Anterior cingulate cortex (tissue), 58 donors: ENCODE measurements at places on chromosomes 12 and 14.

GRCh38 chr12:49212572-49212971 is 23.7 kb upstream of the TUBA1A start:
- no peak for DNase-seq

DNA sequence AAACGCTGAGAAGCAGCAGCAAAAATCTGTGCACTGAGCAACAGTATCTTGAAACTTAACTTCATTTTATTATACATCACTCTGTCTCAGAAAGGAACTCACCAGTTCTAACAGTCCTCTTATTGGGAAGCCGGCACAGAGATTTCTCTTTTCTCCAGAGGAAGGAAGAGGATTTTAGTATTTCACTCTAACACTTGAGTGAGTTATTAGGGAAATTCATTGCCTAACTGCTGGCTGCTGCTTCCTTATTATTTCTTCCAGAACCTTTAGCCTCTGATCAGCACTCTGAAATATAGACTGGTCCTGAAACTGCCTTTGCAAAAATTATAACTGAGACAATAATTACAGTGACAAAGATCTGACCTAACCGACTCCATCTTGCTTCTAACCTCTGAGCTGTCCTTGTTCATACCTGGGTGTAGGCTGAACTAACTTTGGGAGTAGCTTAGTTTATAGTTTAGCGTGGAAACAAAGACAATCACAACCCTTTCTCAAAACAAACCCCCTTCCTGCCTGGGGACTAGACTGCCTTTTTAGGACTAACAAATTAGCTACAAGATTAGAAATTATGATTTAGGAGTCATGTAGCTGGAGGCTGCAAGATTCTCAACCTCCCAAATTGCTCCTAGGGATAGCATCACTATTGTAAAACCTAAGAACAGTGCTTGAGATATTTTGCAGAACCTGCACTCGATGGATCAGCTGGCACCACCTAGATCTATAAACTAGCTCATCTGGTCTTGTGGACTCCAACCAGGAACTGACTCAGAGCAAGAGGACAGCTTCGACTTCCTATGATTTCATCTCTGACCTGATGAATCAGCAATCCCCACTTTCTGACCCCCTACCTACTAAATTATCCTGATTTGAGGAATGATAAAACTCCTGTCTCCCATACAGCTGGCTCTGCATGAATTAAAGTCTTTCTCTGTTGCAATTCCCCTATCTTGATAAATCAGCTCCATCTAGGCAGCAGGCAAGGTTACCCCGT is 117.5 kb downstream of the DYRK2 start:
- no peak for DNase-seq

DNA sequence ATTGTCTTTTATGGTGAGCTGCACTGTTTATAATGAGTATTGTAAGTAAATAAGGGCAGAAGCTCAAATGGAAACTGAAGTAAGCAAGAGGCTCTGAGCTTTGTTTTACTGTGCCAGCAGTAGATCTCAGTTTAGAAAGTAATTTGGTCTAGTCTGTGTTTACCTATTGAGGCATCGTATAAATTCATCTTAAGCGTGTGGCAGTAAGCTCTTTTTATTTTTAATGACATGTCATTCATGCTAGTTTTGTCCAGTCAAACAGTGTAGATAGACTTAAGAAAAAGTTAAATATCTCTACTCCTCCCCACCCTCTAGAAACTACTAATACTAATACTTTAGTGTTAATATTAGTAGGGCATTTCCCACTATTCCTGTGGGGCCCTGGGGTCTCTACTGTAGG is 2.0 kb downstream of the ANO6 start:
- no peak for DNase-seq

- no peak for DNase-seq
These were observed 16.5 kb downstream of the BDKRB2 start for GRCh38 chr14:96221109-96221650.

GRCh38 chr14:51554953-51555352 is 96.8 kb upstream of the FRMD6 start:
- no peak for DNase-seq

DNA sequence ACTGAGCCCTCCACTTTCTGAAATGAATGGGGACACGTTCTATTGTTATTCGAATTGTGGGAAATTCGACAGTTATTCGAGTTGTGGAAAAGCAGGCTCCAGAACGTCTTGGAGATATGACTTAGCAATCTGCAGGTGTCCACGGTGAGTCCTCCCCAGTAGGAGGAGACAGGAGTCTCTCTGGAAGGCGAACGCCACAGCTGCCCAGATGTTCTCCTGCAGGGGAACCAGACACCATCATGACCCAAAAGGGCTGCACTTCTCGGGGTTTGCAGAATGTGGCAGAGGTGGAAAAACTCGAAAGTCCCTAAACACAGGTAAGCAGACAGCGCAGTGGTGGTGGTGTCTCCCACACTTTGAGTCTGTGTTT is 363.6 kb upstream of the SFSWAP start:
- DNase-seq = no peak

DNA sequence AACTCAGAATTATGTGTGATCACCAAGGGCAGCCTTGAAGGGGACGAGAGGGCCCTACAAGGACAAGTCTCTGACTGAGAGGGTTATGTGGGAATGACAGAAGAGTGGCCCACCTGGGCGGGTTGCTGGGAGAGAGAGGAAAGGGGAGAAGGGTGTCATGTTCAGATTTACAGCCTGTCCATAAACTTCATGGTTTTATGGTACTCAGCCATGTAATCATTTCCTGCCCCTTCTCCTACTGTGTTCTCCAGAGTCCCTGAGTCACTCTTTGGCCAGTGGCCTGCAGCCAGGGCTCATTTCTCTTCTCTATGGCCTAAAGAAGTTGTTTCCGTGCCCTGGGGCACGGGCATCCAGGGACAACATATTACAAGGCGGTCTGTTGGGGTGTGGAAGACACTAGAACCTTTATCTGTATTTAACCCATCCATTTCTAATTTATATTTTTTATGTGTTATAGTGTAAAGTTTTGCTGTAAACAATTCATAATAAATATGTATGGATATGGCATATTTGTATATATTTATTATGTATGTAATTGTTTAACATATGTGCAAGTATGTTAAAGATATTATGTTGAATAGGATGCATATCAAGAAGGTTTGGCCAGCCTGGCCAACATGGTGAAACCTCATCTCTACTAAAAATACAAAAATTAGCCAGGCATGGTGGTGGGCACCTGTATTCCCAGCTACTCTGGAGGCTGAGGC is 26.9 kb downstream of the DDX47 start:
- DNase-seq = no peak

GRCh38 chr14:46401066-46401465 is 250.5 kb downstream of the RPL10L start:
- no peak for DNase-seq

DNA sequence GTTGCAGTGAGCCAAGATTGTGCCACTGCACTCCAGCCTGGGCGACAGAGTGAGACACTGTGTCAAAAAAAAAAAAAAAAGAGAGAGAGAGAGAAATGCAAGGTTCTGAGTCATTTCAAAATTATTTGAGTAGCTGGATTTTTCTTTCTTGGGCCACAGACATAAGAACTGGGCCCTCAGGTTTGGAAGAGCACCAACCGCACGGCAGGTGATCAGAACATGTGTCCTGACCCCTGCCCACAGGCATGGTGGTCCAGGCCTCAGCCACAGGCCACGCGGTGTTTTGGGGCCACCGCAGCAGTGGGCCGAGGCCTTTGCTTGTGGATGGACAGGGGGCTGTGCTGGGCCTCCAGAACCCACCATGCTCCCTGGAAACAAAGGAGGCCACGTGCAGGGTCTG is 126.7 kb downstream of the CALM1 start:
- no peak for DNase-seq
